CD4-positive, alpha-beta T cell treated with Interleukin-10 for 1 hour (primary cell): ENCODE measurements at places on chromosomes 13 and 19.

GRCh38 chr19:47315125-47315821, 5.6 kb downstream of the C5AR1 start:
- DNase-seq: peak; percentile 14

DNA sequence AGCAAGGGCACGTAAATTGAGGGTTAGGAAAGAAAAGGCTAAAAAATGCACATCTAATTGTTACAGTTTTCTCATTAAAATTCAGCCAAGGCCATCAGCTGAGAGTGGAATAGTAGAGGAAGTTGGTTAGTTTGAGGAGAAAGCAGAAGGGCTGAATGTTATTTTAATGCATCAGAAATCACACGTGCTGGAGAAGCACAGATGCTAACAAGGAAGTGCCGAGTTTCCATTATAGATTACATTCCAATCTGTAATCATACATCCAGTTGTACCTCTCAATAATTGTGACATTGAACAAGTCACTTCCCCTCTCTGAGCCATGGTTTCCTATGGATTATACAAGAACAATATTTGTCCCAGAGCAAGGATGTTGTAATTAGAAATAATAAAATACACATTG, 25.1 kb downstream of the FPR3 start:
- DNase-seq: no peak

- no peak for DNase-seq
These were observed 135.8 kb downstream of the SHISA2 start for GRCh38 chr13:25915840-25916518.

GRCh38 chr13:31334547-31334946, 134.8 kb downstream of the B3GLCT start:
- no peak for DNase-seq

GRCh38 chr19:43265664-43266025, 3.7 kb downstream of the PSG9 start:
- no peak for DNase-seq

DNA sequence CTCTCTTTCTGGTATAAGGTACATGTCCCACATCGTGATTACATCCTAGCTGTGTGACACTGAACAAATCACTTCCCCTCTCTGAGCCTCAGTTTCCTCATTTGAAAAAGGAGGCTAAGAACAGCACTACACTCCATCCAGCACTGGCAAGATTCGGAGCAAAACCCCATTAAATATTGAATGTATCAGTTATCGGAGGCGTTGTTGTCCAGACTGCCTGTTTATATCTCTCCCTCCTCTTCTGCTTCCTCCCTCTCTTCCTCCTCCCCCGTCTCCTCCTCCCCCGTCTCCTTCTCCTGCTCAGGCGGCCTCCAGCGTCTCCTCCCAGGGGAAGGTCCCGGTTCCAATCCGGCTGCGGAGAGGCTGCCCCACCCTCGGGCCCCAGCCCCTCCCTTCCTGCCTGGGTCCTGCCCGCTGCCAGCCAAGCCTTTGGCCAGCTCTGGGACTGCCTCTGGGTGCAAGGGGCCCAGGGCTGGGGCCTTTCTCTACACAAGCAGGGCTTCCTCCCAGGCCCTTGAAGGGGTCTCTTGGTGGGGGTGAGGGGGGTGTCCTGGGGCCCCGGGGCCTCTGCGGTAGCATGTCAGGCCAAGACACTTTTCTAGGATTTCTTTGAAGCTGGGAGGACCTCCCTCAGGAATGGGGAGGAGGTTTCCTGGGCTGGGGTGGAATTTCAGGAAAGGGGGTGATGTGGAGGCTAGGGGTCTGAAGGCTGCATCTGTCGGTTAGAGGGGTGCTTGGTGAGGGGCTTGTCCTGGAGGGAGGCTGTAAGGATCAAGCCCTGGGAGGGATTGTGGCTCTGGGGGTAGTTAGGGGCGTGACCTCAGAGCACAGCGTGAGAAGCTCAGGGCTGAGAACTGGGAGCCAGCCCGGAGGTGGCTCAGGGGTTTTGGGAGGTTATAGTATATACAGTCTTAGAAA, 1.9 kb downstream of the RRAS start:
- DNase-seq: no peak

DNA sequence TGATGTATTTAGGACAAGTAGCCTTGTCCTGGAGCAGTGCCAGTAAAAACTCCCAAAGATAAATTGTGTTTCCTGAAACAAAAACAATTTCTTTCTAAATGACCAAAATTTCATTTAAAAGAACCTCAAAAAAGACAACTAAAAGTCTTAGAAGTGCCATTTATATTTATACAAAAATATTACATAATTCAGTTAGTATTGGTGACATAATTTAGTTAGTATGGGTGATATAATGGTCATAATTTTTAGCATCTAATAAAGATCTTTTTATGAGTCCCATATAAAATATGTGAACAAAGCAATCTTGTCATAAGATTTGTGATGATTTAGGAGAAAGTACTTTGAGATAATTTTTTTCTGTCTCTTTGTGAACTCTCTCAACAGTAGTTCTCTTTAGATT, 76.0 kb downstream of the ELF1 start:
- no peak for DNase-seq

GRCh38 chr13:23500849-23501248, 67.3 kb upstream of the SACS start:
- DNase-seq: no peak

DNA sequence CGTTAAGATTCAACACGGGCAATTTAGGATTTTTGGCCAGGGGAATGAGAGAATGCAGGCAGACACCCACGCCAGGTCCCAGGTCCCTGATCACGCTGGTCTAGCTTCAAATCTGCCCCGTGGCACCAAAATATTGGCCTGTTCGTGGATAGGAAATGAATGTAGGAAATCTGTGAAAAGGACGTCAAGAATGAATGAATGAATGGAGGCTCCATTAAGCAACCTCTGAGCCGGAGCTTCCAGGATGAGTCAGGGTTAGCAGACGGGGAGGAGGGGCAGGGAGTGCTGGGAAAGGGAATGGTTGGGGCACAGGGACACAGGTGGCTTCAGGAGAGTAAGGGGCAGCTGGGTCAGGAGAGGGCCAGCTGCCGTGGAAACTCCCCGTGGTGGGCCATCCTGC, 4.2 kb downstream of the SULT2B1 start:
- DNase-seq: no peak

DNA sequence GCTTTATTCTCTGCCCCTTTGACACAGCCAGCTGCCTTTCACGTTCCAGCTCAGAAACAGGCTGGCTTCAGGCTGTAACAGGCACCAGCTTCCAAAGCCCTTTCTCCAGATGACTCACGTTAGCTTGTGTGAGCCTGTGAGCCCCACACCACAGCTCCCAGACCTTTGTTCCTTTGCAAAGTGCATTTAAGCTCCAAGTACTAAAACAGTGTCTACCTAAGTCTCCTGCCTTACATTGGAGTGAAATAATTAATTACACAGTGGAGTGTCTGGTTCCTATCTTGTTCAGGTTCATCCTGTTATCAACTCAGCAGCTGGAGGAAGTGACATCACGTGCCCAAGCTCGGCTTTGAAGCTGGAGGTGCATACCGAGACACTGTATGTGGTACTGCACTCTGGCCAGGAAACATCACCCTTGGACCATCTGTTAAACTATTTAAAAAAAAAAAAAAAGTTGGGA, 475.8 kb downstream of the FOXO1 start:
- DNase-seq: peak; percentile 79
